ENCODE measurements at places on chromosomes 5 and 9.

DNA sequence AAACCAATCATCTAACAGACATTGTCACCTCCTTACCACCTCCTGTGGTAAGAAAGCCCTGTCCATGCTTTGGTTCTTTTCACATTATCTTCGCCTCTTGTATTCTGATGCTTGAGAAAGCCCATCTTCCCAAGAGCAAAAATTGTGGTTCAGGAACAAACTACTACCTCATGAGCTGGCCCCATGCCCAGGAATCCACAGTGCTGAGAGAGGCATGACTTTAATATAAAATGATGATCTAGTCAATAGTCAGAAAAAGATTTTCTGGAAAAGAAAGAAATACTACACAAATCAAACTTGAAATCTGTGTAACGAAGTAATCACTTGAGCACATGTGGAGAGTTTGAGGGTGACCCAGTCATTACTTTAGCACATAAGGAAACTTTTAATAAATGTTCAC is 94.7 kb downstream of the FGF10 start:
- no peak for DNase-seq

DNA sequence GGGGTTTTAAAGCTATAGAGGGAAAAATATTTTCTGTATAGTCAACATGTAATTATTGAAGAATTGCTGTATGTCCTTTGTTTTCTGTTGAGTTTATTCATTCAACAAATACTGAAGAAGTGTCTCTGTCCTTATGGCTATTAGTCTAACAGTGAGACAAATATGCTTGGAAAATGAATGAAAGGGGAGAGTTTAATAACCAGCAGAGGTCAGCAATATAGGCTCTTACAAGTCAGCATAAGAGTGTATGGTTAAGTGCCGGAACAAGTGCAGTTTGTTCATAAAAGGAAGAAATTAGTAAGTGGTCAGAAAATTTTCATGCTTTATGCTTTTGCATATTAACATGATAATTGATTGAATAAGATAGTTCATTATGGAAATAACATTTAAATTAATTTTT is 3.6 kb downstream of the SCAMP1 start:
- no peak for DNase-seq

DNA sequence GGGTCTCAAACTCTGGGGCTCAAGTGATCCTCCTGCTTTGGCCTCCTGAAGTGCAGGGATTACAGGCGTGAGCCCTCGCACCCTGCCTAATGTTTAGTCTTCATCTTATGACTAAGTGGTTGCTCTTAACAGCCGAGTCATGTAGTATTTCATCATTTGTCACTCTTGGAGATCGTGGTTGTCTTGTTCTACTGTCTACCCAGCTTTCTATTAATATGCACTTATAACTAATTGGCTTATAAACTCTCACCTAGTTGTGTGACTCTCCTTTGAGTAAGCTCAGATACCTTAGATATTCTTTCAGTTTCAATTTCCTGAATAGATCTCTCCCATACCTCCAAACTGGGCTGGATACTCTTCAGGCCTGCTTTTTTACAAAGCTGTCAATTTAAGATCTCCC is 19.9 kb downstream of the SLC44A1 start:
- no peak for DNase-seq

DNA sequence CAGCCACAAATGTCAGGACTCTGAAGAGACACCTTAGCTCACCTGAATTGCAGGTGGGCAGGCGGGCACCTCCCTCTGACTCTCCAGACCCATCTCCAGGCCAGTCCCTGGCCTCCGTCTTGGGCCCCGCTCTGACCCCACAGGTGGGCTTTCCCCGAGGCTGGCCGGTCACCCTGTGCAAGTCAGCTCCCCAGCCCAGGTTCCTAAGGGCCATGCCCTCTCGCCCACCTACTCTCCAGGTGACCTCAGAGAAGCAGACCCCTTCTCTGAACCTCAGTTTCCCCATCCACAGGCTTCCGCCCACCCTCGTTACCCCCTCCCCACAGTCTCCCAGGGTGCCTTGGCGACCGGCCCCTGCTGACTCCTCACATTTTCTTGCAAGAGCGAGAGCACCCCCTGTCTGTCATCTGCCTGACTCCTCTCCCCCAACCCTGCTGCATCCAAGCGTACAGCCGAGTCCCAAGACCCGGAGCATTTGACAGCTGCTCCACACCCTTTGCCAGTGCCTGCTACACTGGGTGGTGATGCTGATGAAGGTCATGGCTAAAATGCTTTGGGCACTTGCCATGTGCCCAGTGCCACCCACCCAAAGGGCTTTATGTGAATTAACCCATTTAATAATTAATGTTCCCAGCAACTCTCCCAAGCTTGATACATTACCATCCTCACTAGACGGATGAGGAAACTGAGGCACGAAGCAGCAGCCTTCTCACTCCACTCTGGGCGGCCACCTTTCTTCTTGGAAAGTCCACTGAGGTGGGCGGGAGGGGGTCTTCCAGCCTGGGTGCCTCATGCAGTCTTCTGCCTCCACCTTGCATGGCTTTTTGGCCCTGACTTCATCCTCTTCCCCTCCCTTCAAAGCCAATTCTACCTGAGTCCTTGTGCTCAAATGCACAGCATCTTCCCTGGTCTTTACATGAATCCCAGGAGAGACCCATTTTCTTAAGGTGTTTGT is 51.1 kb upstream of the ORM1 start:
- no peak for DNase-seq

GRCh38 chr9:99635032-99635431 is 186.7 kb upstream of the NR4A3 start:
- no peak for DNase-seq

DNA sequence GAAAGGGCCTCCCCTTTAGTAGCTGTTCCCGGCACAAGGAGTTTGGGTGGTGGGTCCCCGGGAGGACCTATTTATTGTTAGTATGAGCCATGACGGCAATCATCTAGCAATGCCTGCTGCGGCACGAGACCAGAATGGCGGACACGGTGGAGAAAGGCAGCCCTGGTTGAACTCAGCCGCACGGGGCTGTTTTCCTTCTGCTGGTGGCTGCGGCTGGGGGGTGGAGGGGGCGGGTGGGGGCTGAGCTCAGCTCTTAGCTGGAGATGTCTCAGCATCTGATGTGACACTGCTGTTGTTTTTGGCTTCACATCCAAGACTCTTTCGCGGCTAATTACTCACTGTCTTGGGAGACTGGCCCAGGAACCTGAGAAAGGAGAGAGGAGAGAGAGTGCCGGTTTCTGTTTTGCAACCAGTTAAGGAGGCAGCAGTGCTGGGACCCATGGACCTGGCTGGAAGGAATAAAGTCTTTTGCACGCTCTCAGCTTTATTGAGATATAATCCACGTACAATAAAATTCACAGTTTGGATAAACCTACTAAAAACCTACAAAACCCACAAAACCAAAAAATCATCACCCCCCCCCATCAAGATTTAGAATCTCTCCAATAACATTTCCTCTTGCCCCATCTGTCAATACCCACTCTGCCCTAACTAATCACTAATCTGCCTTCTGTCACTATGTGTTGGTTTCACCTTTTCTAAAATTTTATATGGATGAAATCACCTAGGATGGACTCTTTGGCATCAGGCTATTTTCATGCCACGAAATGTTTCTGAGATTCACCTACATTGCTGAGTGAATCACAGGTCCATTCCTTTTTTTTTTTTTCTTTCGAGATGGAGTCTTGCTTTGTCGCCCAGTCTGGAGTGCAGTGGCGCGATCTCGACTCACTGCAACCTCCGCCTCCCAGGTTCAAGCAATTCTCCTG is 81.8 kb upstream of the NEURL1B start:
- no peak for DNase-seq

- DNase-seq, result no peak
Measured at GRCh38 chr5:6399980-6400910, 21.9 kb upstream of the MED10 start.

GRCh38 chr5:36561601-36562000 is 44.8 kb upstream of the SLC1A3 start:
- DNase-seq, result no peak

GRCh38 chr5:76333571-76333970 is 69.5 kb upstream of the IQGAP2 start:
- DNase-seq, result no peak

- DNase-seq, result no peak
Measured at GRCh38 chr9:72158680-72159079, 9.4 kb downstream of the GDA start.

DNA sequence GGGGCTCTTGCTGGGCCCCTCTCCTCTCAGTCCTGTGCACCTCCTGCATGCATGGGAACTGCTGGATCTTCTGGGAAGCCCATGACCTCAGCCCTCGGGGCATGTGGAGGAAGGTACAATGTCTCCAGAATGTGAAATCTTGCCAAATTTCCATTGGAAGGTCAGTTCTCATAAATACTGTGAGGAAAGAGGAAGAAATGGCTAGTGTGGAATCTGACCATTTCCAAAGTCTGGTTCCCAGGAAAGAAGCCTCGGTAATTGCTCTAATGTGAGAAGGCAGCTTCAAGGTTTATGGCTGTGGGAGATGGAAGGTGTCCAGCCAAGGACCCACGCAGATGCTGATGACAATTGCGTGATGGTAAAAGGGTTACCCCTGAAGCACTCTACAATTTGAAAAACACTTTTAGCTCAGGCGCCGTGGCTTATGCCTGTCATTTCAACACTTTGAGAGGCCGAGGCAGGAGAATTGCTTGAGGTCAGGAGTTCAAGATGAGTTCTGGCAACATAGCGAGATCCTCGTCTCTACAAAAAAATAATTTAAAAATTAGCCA is 8.1 kb upstream of the IL17B start:
- DNase-seq, result no peak

- no peak for DNase-seq
Measured at GRCh38 chr5:142156839-142157463, 48.4 kb downstream of the NDFIP1 start.

Data from CD4-positive, alpha-beta T cell treated with Interleukin-6 at 100 ng/mL for 8 hours (primary cell).